ENCODE measurements at places on chromosomes 7 and 10.

GRCh38 chr10:70145666-70146488 lies 623 bp downstream of the TYSND1 start:
- peak; percentile 82 for DNase-seq

- peak; percentile 85 for DNase-seq
Measured at GRCh38 chr10:83539528-83540308, 599.6 kb upstream of the GHITM start.

DNA sequence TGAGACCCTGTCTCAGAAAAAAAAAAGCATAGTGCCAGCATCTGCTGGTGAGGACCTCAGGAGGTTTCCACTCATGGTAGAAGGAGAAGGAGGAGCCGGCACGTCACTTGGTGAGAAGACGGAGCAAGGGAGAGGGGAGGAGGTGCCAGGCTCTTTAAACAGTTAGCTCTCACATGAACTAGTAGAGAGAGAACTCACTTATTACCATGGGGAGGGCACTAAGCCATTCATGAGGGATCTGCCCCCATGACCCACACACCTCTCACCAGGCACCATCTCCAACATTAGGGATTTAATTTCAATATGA lies 62.9 kb upstream of the VKORC1L1 start:
- DNase-seq: no peak

GRCh38 chr7:41599760-41600159 lies 103.1 kb downstream of the INHBA start:
- no peak for DNase-seq

DNA sequence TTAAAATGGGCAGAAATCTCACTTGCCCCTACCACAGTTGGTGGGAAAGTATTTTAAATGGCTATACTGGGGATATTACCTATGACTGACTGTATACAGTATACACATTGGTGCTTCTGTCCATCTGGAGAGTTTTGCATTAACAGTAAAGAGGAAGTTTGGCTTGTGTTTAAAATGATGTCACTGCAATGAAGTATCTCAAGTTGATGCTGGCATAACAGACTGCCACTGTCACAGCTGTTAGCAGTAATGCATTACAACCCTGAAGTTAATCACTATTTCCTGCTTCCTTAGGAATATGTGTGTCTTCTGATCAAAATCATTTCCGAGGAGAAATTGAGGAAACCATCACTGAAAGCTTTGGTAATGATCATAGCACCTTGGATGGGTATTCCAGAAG lies 1.9 kb downstream of the DKK1 start:
- no peak for DNase-seq

- DNase-seq: no peak
Measured at GRCh38 chr10:129846991-129847391, 117.1 kb downstream of the EBF3 start.

DNA sequence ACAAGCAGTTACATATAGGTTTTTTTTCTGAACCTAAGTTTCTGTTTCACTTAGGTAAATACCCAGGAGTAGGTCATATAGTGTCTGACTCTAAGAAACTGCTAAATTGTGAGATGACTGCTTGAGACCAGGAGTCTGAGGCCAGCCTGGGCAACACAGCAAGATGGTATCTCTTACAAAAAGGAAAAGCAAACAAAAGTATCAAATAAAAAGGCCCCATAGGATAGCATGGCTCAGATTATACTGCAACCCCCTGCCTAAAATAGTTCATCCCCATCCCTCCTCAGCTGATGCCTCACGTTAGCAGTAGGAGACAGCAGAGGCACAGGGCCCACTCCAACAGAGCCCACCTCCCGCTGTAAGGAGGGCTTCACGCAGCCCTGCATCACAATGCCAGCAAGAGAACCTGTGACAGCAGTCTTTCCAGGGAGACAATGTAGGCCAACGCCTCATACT lies 90.3 kb downstream of the SRPK2 start:
- DNase-seq: no peak

GRCh38 chr7:101816595-101817470 lies 593 bp upstream of the CUX1 start:
- peak; percentile 68 for DNase-seq

DNA sequence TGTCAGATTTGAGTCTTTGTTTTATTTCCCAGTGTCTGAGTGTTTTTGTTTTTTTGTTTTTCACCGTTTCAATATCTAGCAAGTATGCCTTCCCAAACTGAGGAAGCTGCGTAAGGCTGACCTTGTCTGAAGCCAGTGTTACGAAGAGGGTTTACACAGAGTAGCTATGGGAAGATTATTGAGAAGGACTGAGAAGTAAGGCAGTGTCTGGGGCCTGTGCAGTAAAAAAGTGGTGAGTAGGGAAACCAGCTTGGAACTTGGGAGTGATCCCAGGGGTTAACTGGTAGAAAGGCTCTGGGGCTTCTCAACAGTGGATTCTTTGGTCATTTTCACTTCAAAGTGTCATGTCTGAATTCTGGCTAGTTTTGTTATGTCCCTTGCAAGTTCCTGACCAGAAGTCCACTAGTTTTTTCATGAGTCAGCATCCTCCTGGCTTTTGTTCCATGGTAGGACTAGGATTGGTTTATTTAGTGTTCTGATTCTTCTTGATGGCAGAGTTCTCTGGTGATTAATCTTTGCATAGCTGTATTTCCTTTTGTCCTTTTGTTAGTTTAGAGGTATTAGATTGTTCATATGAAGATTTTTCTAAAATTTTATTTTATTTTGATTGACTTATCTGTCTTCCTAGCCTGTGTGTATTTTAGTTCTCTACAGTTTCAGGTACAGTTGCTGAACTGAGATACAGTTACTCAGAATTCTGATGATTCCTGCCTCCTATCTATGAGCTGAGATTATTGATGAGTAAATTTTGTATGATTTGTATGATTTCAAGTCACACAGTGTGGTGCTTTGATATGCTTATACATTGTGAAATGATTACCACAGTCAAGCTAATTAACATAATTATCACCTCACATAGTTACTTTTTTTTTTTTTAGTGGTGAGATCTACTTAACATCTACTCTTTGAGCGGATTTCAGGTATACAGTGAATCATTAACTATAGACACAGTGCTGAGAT lies 19.0 kb downstream of the GARS1 start:
- DNase-seq: no peak

GRCh38 chr10:80701706-80702105 lies 164.0 kb downstream of the SH2D4B start:
- no peak for DNase-seq

- DNase-seq: no peak
Measured at GRCh38 chr10:33253411-33253810, 81.1 kb downstream of the NRP1 start.

- DNase-seq: no peak
Measured at GRCh38 chr10:24664991-24665390, 58.7 kb downstream of the ARHGAP21 start.

DNA sequence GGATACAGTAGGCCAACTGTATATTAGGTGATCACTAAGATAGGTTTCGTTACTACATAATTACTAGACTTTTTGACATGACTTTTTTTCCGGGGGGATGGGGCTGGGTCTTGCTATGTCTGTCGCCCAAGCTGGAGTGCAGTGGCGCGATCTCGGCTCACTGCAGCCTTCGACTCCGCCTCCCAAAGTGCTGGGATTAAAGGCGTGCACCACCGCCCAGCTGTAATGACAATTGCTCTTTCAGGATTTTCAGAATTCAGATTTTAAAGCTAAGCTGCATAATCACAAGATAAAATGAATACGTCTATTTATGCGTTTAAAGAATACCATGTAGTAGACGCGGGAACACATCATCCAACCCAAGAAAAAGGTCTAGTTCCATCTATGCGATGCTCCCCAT lies 982 bp downstream of the IDI1 start:
- no peak for DNase-seq

DNA sequence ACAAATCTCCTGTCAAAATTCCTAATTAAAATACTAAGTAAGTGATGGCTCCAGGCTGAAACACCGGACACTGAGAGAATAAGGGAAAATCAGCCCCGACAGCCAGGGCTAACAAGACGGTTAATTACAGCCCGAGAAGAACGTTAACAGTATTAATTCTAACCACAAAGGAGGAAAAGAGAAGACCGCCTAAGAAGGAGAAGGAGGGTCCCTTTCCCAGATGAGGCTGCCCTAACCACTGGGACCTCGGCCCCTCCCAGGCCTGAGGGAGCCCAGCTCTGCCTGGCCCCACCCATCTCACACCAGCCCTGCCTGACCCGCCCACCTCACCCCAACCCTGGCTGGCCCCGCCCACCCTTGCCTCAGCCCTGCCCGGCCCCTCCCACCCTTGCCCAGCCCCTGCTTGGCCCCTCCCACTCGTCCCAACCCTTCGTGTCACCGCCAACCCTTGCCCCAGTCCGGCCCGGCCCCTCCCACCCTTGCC lies 51.3 kb downstream of the PWWP2B start:
- DNase-seq: peak; percentile 83

Data from Right ventricle myocardium superior (tissue), 1 donor.